Astrocyte (in vitro differentiated cells and primary cell): ENCODE measurements at places on chromosomes 3 and 15.

DNA sequence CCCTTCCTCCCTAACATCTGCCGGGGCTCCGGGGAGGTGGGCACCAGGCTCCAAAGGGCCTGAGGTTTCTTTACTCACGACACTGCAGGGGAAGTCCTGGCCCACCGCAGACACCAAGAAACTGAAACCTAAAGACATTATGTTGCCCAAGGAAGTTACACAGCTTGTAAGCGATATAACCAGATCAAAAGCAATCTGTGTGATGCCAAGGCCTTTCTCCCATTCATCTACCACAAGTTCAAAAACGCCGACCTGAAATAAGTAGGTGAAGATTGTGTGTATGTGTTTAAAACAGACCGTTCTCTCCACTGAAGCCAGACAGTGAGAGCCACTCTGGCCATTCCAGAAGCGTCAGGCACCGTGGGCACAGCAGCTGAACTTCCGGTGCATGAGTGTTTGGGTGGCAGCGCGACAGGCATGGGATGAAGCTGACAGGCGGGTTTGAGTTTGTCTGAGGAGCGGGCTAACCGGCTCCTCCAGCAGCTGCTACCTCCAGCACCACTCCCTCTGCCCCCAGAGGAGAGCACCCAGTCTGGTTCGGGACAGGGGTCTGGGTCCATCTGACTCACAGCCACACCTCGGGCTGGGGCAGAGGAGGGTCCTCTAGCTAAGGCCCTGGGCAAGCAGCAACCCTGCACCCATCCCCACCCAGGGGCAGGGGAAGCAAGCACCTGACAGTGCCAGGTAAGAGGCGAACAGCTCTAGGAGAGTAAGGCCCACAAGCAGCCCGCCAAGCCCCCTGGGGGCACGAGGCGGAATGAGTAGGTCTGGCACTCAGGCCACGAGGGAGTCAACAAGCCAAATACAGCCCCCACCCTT lies 1.3 kb downstream of the TNK2 start:
- DNase-seq = no peak

GRCh38 chr3:73529308-73530021 lies 95.3 kb downstream of the PDZRN3 start:
- no peak for DNase-seq

GRCh38 chr3:127066635-127067034 lies 83.7 kb downstream of the PLXNA1 start:
- DNase-seq = no peak

DNA sequence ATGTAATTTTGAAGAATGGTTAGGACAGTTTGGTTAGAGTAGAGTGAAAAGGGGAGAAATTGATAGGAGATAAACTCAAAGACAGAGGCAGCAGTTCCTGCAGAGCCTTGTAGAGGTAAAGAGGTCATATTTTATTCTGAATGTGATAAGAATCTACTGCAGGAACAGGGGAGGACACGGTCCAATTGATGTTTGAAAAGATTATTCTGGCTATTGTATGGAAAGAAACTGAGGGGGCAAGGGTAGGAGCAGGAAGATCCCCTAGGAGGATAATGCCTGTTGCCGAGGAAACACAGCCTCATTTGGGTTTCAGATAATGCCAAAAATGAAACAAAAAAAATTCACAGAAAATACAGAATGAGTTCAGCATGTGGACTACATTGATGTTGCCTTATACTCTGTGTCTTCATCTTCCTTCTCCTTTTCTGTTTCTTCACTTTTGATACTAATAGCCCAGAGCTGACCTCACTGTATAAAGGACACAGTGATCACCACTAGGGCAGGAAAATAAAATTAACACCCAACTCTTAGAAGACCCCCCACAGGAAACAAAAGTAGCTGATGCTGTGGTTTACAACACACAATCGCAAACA lies 454.6 kb upstream of the UBE2E2 start:
- no peak for DNase-seq

- no peak for DNase-seq
Measured at GRCh38 chr15:54388746-54389145, 410.5 kb downstream of the UNC13C start.

GRCh38 chr15:58777107-58777506 lies 6.0 kb downstream of the MINDY2 start:
- DNase-seq = no peak

DNA sequence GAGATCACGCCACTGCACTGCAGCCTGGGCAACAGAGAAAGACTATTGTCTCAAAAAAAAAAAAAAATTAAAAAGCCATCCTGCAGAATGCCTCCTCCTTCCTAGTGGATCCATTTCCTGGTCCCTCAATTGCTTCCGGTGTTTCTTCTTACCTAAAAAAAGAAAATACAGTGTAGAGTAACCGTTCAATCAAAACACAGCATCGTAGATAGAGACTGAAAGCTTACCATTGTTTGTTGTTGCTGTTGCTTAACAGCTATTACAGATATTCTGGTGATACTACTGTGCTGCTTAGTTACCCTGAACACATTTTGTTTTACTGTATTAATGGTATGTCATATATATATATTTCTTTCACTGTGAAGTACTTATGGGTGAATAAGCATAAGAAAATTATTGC lies 105.5 kb upstream of the LRRFIP2 start:
- DNase-seq = no peak

- no peak for DNase-seq
Measured at GRCh38 chr15:28994831-28995596, 109.2 kb downstream of the APBA2 start.

DNA sequence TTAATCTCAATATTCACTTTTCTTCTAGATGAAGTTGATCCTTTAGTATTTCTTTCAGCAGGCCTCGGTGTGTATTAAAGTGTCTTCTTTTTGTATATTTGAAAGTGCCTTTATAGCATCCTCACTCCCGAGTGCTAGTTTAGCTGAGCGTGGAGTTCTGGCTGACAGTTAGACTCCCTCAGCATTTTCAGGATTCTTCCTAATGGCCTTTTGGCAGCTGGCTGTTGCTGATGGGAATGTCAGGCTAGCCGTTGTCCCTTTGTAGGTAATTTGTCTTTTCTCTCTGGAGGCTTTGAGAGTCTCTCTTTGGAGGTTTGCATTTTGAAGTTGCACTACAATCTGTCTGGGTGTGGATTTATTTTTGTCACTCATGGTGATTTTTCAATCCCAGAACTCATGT lies 94.4 kb downstream of the SRGAP3 start:
- DNase-seq = no peak

DNA sequence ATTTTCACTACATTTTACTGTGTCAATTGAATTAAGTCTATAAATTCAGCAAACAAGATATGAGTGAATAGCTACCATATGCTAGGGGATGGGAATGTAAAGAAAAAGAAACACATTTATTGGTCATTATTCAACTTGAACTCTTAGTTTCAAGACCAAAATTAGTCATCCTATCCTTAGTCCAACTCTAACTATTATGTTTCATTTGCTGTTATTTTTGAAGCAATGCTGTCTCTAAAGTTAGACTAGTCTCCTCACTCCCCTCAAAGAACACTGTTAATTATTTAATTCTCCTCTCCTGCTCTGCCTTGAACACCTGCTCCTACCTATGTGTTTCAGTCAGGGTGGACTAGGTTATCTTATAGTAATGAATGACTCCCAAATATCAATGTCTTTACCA lies 920.9 kb downstream of the TUSC7 start:
- no peak for DNase-seq

GRCh38 chr15:85624291-85624801 lies 170.4 kb downstream of the KLHL25 start:
- no peak for DNase-seq

GRCh38 chr3:4837374-4837930 lies 141.8 kb upstream of the BHLHE40 start:
- DNase-seq = no peak

DNA sequence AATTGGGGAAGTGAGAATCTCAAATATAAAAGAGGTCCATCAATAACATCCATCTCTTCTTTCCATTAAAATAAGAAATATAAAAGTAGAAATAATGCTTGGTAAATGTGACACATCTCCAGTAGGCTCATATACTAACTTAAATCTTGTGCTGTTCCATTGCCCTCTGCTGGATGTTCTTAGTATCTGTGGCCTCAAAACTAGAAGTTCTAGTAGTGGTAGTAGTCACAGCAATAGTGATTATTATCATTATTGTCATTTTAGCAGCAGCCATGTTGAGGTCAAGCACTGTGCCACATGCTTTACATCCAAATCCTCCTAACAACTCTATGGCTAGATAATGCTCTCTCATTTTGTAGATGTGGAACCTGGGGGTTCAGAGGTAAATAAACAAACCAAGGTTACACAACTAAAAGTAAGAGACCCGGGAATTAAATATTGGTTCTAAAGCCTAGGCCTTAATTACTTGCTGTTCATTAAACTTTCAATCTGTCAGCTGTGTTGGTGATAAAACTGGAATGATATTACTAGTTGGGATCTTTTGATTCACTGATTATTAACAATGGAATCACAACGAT lies 20.2 kb upstream of the BTLA start:
- DNase-seq = peak; percentile 55

- DNase-seq = no peak
Measured at GRCh38 chr15:67548862-67549651, 6.6 kb downstream of the MAP2K5 start.

- DNase-seq = no peak
Measured at GRCh38 chr3:183486472-183486871, 58.1 kb upstream of the MCF2L2 start.

GRCh38 chr15:92906020-92906419 lies 5.9 kb downstream of the CHD2 start:
- DNase-seq = no peak

GRCh38 chr15:57542505-57542817 lies 49.2 kb upstream of the MYZAP start:
- DNase-seq = no peak

DNA sequence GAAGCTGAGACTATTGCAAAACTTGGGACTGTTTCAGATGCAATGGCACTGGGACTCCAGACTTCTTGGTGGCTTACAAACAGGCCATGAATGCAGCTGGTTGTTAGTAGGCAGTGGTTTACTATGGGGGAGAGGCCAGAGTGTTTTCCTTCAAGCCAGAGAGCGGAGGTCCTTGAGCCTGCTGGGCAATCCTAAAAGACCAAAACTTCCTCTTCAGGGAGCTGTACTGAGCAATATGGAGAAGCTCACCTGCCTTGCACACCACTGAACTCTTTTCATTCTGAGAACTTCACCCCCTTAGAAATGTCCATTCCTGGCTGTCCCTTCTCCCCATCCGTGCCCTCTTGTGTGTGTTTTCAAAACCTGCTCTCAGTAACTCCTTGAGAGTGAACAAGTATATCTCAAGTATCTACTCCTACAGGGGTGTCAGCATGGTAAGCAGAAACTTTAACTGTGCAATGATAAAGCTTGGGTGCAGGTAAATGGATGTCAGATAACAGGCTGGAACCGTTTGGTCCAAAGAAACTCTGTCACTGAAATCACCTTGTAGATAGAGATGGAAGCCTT lies 213.9 kb downstream of the CLSTN2 start:
- no peak for DNase-seq

DNA sequence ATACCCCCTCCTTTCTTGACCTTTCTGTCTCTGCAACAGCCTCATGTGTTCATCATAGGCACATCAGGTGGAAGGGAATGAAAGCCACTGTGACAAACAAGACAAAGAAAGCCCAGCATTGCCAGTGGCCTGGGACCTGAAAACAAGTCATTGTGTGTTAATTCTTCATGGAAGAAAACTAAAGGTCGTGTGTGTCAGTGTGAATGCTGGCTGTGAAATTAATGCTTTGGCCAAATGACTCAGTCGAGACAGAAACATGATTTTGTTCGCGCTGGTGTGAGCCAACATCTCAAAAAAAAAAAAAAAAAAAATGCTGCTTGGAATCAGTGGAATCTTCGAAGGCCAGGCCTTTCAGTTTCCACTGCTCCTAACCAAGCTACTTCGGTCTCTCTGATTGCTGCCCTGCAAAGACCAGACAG lies 386.5 kb upstream of the PROK2 start:
- DNase-seq = peak; percentile 62

GRCh38 chr3:32562640-32563039 lies 8.0 kb downstream of the DYNC1LI1 start:
- no peak for DNase-seq

GRCh38 chr3:188106887-188107830 lies 46.8 kb upstream of the LPP start:
- no peak for DNase-seq

- peak; percentile 63 for DNase-seq
Measured at GRCh38 chr15:34841262-34841725, 45.9 kb upstream of the ACTC1 start.

DNA sequence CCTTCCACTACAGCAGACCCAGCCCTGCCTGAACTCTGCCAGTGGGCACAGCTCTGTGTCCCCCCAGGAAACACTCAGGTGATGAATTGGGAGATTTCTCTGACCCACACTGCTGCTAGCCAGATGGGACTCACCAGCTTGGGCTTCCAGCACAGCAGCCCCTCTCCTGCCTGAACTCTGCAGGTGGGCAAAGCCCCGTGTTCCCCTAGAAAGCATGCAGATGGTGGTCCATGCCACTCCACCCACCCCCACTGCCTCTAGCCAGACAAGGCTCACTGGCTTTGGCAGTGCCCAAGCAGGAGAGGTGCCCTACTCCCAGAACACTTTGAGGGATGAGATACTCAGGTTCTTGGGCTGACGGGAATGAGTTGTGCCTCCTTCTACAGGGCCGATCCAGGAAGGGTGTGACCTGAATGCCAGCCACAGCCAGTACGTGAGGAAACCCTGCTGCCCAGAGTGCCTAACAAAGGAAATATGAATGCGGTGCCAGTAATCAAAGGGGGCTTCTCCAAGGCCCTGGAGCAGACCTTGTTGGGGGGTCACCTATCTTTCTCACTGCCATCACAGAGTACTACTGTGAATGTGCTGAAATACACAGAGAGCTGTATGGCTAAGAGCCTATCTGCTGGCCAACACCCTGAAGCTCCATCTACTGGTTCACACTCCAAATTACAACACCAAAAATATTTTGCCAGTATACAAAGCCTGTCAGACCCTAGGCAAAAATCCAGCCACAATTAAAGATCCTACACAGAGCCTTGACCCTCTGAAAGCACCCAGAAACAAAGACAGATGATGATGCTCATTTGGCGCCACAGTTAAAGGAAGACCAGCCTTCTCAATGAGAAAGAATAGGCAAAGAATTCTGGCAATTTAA lies 61.9 kb downstream of the BTLA start:
- DNase-seq = peak; percentile 6

DNA sequence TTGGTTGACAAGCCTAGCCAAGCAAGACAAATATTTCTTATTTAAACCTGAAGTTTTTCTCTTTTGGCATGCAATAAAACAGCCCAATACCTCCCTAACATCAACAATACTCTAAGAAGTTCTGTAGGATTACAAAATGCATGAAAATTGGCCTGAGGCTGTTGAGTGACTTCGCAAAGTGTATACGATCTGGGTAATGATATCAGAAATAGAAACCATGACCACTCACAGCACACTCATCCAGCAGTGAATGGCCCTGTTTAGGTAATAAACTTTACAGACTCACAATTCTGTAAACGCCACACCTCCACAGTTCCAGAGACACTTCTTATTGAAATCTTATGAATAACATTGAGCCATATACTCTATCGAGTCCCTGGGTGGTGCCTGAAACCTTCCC lies 83.0 kb upstream of the NAALADL2 start:
- peak; percentile 14 for DNase-seq
